ENCODE measurements at places on chromosomes 7 and 10.

DNA sequence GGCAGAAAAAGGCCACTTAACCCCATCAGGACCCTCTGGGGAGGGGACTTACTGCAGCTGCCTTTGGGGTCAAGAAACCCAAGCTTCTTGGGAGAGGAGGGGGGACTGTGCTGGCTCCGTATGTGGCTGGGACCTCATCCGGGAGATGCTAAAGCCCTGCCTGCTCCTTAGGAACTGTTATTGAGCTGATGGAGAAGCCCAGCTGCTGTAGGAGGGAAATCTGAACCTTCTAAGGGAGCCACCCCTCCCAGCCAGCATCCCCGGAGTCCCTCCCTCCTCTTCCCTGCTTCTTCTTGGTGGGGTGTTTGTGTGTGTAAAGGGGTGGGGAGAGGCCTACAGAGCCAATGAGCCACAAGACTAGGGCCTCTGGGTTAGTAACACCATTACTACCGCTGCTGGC is 8.2 kb downstream of the KCNIP2 start:
- DNase-seq: peak; percentile 55

DNA sequence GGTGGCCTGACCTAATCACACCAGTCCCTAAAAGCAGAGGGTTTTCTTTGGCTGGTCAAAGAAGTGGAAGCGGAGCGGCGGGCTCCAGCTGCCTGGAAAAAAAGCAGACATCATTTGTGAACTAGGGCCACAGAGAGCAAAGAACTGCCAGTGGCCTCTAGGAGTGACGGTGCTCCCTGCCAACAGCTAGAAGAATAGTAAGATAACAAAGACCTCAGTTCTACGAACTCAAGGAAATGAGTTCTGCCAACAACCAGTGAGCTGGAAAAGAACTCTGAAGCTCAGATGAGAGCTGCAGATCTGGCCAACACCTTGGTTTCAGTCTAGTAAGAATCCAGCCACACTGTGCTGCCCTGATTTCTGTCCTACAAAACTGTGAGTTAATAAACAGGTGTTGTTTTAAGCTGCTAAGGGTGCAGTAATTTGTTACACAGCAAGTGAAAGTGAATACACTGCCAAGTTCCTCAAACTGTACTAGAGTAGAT is 178.0 kb downstream of the SRPK2 start:
- peak; percentile 39 for DNase-seq

- DNase-seq: peak; percentile 11
Observed at GRCh38 chr10:117391436-117392205, 16.4 kb upstream of the PDZD8 start.

- DNase-seq: no peak
Observed at GRCh38 chr10:10500937-10501336, 516.7 kb upstream of the CELF2 start.

GRCh38 chr7:1866601-1867000 is 196.5 kb downstream of the ELFN1 start:
- no peak for DNase-seq
